ENCODE measurements at places on chromosomes 11 and 22.

DNA sequence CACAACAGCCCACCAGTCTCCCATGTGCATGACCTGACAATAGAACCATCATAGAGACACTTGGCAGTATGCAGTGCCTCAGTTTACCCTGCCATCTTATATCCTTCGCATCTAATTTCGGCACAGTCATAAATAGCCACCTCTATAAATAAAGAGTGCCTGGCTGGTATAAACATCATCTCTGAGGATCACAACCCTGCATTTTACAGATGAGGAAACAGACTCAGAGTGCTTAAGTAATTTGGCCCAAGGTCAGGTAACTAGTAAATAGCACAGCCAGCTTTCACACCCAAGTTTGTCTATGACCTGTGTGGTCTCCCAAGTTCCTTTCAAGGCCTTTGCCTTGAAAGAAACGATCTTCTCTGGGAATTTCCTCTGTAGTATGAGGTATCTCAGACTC lies 44.6 kb downstream of the CYB5R2 start:
- no peak for DNase-seq

GRCh38 chr11:134535029-134536025 lies 123.3 kb upstream of the B3GAT1 start:
- no peak for DNase-seq

GRCh38 chr11:26541870-26542269 lies 30.2 kb downstream of the MUC15 start:
- no peak for DNase-seq

DNA sequence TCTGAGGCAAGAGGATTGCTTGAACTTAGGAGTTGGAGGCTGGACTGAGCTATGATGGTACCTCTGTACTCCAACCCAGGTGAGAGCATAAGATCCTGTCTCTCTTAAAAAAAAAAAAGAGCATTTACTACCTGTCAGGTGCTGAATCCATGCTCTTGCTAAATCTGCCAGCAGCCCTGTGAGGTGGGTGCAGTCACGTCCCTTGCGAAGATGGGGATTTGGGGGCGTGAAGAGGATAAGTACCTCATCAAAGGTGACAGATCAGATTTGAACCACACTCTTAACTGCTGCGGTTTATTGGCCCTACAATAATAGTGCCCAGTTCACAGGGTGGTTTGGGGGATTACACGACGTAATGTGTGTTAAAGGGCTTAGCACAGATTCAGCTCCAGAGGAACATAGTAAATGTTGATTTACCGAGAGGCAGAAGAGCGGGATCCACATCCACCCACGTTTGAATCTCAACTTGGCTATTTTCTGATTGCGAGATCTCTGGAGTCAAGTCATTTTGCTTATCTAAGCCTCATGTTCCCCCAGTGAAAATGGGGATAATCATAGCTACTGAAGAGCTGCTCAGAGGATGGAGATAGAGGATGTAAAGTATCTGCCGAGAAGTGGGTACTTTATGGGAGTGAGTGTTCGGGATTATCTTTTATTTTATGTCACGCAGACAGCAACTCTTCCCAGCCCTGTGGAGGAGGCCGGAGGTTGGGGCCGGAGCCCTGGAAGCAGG lies 28.1 kb upstream of the LRRC10B start:
- no peak for DNase-seq

GRCh38 chr11:120403966-120404365 lies 67.8 kb downstream of the ARHGEF12 start:
- no peak for DNase-seq

GRCh38 chr11:55357560-55358184 lies 10.1 kb upstream of the OR4A15 start:
- DNase-seq = no peak

GRCh38 chr22:47591709-47592108 lies 829.3 kb downstream of the TBC1D22A start:
- no peak for DNase-seq

DNA sequence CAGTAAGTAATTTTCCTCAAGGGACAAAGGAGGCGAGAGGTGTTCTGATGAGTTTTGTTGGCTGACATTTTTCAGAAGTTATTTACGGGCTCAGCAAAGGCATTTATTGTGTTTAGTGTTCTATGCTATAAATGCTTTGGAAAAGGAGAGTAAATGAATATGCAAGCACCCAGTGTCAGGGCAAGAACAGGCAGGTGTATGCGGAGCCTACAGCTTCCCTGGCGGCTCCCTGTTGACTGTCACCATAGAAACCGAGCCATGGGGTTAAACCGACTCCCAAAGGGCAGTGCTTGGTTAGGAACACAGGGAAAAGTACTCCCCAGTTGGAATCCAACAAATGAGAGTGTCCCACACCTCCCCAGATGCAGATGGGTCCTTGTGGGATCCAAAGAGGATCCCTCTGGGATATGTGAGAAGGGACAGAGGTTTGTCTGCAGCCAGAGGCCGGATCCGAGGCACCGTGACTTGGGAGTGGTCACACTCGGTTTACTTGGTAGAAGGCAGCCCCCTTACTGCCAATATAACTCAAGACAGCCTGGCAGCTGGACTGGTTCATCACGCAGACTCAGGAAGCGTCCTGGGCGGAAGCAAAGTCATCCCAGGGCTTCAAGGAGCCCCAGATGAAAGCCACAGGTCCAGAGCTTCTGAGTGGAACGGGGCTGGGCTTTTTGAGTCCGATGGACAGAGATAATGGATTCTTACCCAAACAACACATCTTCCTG lies 329.7 kb downstream of the CTTN start:
- DNase-seq = no peak

GRCh38 chr11:109071712-109072524 lies 350.1 kb upstream of the C11orf87 start:
- no peak for DNase-seq

- no peak for DNase-seq
Measured at GRCh38 chr11:72470386-72470785, 36.1 kb upstream of the CLPB start.

DNA sequence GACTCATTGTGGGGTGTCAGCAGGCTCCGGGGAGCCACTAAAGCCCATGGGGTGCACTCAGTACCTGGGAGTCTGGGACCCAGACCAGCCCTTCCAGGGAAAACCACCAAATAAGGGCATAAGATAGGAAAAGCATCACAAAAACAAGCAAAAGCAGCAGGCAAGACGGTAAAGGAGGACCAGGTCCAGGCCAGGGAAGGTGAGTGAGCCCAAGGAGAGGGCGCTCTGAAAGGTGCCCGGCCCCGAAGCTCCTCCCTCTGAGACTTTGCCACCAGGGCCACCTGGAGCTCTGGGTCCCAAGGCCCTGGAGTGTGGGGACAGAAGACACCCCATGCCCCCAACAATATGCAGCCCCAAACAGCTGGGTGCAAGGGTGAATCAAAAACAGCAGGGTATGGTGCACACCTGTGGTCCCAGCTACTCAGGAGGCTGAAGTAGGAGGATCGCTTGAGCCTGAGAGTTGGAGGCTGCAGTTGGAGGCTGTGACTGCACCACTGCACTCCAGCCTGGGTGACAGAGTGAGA lies 5.2 kb upstream of the IL17REL start:
- DNase-seq = no peak

GRCh38 chr22:46578824-46579561 lies 41.2 kb upstream of the GRAMD4 start:
- no peak for DNase-seq

DNA sequence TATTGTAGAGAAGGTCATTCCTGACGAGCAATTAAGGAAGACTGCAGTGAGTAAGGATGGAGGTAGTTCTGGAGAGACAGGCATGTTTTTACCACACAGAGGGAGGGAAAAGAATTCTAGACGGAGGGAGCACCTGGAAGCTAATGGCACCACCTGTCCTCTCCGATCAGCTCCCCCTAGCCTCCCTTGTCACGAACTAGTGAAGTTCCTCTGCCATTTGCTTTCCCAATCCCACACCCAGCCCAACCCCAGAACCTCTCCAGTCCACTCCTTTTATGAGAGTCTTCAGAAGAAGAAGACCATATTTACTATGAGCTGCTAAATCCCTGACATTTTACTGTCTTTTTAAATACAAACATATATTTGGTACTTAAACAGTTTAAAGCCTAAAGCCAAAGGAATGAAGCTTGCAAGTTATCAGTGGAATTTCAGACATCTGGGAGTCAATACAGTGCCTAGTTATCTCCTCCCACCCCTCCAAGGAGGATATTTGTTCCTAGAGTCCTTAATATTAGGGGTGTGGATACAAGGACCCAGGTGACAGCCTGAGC lies 46.1 kb upstream of the HSPA8 start:
- DNase-seq = no peak

DNA sequence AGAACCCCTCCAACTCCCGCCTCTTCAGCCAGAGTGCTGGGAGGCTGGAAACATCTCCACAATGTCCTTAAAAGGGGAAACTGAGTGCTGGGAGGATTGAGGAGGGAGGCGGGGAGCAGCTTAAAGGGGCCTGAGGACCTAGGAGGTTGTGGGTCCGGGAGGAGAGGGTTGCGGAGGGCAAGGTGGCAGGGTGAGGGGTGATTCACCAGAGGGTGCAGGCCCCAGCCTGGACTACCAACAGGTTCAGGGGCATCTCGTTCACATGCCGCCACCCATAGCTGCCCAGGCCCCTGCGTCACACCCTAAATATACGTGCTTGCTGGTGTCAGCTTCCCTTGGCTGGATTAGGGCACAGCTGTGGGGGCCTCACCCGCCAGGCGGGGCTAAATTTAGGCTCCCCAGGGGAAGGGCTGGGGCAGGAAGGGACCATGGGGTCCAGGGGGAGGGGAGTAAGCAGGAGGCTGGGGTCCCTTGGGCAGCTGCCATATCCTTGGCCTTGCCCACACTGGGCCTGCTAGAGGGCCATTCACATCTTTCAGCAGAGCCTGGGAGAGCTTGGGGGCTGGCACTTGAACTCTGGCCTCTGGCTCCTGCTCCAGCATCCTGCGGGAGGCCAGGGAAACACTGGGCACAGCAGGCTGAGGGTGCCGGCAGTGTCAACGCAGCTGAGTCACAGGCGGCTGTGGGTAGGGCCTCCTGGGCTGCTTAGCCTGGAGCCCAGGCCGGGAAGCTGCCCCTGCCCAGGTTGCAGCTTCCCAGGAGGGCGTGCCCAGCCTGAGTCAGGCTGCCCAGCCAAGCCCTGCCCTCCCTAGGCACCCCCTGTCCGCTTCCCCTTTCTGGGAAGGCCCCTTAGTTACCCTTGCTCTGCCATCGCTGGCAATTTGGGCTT lies 1.3 kb downstream of the EHBP1L1 start:
- no peak for DNase-seq

GRCh38 chr11:108319541-108320145 lies 96.8 kb downstream of the ATM start:
- DNase-seq = no peak

- DNase-seq = no peak
Measured at GRCh38 chr11:14582793-14583192, 60.8 kb upstream of the PDE3B start.

- no peak for DNase-seq
Measured at GRCh38 chr11:34890089-34890488, 26.1 kb downstream of the APIP start.

GRCh38 chr22:26650722-26651421 lies 6.5 kb upstream of the MIAT start:
- DNase-seq = no peak

- DNase-seq = no peak
Measured at GRCh38 chr22:49305214-49305965, 522.3 kb downstream of the BRD1 start.

- no peak for DNase-seq
Measured at GRCh38 chr11:86905252-86905651, 49.9 kb downstream of the FZD4 start.

DNA sequence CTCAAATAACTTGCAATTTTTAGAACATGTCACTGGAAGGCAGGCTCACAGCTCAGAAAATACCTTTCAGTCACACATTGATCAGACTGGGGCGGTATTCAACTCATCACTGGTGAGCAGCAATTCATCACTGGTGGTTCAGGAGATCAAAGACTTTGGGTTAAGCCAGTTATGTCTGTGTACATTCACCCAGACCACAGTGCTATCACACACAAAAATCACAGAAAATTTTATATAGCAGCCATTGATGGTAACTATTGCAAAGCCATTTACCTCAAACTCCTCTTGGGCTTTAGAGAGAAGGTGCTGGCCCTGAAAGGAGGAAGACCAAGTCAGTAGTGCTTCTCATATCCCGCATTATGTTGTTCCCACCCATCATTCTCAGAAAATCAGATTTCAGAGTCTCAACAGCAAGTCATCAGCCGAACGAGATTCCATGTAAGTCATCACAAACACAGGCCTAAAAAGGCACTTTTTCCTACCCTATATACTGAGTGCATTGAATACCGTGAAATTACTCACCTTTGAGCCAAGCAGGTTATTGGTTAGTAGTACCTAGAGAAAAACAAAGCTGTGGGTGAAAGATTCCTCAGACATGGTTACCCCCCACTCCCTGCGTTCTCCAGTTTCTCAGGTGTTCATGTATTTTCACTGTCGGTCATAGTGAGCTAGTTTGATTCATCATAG lies 14.0 kb upstream of the WDR74 start:
- no peak for DNase-seq

DNA sequence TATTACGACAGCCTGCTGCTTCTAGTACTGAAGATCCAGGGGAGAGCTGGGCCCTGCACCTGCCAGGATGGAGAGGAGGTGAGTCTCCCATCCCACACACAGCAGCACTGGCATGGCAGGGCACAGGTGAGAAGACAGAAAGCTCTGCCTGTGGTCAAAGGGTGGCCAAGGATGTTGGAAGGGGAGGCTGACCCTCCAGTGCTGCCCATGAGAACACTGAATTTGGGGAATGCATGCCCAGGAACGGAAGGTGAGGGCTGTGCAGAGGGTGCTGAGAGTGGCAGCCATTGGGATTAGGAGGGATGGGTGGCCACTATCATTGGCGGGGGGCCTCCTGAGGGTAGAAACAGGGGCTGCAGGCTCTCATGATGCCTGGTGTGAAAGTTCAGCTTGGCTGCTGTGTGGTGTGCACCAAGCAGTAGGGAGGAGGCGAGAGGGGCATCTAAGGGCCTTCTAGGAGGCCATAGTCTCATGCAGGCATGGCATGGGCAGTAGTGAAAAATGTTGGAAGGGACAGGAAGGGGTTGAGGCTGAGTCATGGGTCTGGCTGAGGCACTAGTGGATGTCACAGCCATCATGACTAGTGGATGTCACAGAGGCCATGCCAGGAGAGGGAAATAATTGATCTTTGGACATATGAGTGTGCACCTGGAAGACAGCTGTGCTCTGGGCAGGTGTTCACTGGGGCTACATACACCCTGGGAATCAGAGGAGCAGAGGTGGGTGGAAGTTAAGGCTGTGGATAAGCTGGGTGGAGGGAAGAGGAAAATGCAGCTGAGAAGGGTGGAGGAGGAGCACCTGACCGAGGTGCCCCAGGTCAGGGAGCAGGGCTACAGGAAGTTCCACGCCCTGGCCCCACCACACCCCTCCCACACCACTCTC lies 2.5 kb upstream of the LRRC74B start:
- no peak for DNase-seq

GRCh38 chr11:35678471-35678870 lies 15.9 kb downstream of the TRIM44 start:
- no peak for DNase-seq

Measured in GM12864 (cell line).